ENCODE measurements at places on chromosomes 1 and 21.

- DNase-seq, result no peak
Observed at GRCh38 chr1:93578433-93578830, 103.2 kb downstream of the BCAR3 start.

DNA sequence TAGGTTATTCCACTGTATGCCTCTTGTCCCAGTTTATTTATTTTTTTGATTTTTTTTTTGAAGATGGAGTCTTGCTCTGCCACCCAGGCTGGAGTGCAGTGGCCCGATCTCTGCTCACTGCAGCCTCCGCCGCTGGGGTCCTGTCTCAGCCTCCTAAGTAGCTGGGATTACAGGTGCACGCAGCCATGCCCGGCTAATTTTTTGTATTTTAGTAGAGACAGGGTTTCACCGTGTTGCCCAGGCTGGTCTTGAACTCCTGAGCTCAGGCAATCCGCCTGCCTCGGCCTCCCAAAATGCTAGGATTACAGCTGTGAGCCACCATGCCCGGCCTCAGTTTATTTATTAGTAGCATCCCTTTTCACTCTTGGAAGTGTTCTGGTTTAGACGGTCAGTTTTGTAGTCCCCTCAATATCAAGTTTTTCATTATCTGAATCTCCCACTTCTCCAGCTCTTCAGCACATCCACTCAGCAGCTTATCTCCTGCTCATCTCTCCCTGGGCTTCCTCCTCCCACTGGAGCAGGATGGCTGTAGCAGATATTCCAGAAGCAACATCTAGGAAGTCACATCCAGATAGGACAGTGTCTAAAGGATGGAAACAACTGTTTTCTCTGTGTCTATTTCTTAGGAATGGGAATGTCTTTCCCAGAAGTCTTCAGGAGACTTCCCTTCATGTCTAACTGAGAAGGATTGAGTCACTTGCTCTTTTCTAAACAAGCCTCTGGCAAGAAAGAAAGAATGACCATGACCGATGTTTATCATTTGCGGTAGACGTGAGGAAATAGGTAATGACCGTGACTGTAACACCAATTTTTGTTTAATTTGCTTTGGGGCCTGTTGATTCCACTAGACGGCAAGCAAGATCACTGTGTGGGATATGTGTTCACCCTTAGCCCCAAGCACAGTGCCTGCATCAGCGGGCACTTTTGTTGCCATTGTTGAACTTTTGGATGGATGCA is 14.4 kb downstream of the CCDC190 start:
- DNase-seq, result no peak

DNA sequence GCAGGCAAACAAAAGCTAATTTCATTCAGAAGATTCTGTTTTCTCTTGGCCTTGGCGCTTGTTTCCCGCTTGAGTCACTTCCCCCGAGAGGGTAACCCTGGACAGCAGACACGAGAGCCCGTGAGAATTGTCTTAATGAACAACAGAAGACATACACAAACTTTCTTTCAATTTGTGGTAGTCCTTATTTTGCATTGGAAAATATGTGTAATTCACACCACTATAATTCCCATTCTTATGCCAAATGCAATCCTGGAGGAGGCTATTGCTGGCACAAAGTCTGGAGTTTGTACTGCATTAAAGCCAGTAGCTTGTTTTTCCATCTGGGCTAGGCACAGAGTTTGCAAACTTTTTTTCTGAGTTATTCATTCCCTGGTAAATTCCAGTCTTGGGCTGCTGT is 109.8 kb upstream of the IVNS1ABP start:
- no peak for DNase-seq

GRCh38 chr1:181630398-181630797 is 147.1 kb downstream of the CACNA1E start:
- no peak for DNase-seq

GRCh38 chr1:43975249-43975961 is 645 bp downstream of the ATP6V0B start:
- no peak for DNase-seq

DNA sequence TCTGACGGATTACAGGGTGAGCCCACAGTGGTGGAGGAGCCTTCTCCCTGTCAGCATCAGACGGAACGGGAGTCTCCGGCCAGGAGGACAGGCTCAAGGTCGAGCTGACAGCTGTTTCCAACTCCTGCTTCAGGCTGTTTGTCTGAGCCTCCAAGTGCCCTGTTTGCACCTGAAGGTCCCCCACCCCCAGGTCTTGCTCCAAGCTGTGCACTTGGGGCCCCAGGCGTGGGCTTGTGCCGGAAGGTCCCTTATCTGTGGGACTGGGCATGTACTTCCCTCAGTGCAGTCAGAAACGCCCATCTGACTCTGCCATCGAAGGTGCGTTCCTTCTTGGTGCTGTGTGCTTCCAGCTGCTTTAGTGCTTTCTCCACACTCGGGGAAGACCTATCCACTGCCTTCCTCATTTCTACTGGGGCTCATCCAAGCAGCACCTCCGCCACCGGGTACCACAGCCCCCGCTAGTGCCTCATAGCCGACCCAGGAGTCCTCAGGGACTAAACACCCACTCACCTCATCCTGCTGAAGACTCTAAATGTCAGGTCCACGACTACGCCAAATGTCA is 29.5 kb upstream of the CR2 start:
- no peak for DNase-seq

DNA sequence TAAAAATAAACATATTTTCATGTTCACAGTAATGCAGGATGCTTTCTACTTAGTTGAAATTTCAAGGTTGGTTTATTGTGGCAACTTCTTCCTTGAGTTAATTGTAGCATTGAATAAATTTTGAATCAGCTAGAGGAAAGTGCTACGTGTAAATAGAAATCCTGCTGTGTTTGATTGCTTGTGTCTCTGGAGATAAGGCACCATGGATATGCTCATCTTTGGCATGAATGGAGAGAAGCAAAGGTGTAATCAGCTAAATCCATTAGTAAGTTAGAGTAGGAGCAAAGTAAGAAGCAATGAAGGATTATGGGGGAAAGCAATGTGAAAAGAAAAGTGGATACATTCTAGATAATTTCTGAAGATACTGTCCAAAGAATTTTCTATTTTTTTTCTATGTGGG is 331.1 kb downstream of the PTPRC start:
- no peak for DNase-seq

- no peak for DNase-seq
Observed at GRCh38 chr1:29585656-29586055, 349.3 kb downstream of the PTPRU start.

DNA sequence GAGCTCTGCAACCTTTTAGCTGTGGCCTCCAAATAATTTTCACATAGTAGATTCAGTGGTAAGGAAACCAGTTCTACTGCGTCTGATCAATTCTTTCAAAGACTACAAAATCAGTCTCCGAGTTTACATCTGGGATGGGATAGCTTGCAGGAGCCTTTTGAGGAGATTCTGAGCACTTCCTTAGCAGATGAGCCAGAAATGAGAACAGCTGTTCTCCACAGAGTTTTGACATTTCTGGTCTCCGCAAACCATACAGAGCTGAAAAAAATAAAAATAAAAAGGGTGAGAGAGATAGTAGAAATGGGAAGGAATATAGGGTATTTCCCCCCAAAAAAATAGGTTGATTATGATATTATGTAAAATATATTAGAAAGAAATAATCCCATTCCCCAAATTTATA is 119.3 kb downstream of the LYPLAL1 start:
- DNase-seq, result no peak

- peak; percentile 28 for DNase-seq
Observed at GRCh38 chr21:44874240-44874496, 678 bp upstream of the PTTG1IP start.

DNA sequence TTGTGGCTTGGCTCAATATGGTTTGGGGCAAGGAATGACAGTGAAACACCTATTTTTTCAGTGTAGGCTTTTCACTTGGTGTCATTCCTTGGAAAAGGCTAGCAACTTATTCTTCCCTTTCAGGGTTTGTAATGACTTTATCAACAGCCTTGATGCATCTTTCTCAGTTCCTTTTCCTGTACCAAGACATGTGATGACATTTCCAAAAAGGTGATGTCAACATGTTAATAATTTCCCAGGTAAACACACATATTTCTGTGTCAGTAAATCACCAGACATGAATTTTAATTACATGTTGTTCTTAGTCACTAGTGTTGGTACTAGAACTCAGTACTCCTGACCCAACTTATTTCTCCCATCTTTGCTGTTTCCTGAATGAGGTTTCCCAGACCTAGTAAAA is 37.8 kb upstream of the RRP15 start:
- DNase-seq, result no peak

DNA sequence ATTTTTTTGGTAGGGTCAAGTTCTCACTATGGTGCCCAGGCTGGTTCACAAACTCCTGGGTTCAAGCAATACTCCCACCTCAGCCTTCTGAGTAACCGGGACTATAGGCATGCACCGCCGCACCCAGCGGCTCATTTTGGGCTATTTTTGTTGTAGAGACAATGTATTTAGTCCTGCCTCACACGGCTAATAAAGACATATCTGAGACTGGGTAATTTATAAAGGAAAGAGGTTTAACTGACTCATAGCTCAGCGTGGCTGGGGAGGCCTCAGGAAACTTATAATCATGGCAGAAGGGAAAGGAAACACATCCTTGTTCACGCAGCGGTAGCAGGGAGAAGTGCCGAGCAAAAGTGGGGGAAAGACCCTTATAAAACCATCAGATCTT is 4.2 kb downstream of the CELA2A start:
- no peak for DNase-seq

- no peak for DNase-seq
Observed at GRCh38 chr1:93692026-93692425, 10.4 kb upstream of the BCAR3 start.

- no peak for DNase-seq
Observed at GRCh38 chr1:94143809-94144176, 22.8 kb upstream of the ABCA4 start.

- peak; percentile 90 for DNase-seq
Observed at GRCh38 chr1:155091071-155092051, 12.7 kb downstream of the EFNA3 start.

- no peak for DNase-seq
Observed at GRCh38 chr1:227707846-227708245, 27.3 kb downstream of the JMJD4 start.

DNA sequence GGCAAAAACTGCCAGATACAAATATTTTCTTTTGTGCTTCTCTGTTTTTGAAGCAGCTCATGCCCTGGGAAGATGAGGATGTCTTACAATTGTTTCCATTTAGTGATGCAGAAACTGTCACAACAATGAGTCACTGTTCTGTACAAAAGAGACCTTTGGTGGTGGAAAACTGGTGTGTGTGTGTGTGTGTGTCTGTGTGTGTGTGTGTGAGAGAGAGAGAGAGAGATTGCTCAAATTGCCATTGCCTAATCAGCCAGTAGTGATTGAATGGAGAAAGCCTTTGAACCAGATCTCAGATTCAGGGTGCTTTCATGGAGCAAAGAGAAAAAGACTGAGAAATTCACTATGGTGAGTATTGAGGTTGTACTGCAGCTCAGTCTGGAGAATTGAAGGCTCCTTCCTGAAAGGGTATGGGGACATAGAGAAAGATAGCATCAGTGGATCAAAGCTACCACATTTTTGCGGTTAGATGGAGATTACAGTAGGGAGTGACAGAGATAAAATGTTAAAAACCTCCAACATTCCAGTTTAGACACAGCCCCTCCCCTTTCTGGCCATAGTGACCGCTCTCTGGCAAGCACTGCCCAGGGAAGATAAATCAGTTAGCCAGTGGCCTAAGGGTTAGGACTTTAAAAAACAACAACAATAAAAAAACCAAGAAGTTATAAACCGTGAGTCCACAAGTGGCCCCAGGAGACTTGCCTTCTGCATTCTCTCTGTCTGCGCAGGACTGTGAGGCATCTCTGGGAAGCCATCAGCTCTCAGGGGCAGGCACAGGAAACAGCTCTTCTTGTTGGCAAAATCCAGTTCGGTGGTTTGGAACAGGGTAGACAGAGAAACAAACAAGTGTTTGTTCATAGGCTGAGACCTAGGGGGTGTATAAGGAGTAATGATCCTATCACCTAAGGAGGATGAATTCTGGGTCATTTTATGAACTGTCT is 406.5 kb downstream of the DUSP10 start:
- DNase-seq, result no peak

GRCh38 chr1:50983219-50983802 is 13.3 kb downstream of the CDKN2C start:
- no peak for DNase-seq

DNA sequence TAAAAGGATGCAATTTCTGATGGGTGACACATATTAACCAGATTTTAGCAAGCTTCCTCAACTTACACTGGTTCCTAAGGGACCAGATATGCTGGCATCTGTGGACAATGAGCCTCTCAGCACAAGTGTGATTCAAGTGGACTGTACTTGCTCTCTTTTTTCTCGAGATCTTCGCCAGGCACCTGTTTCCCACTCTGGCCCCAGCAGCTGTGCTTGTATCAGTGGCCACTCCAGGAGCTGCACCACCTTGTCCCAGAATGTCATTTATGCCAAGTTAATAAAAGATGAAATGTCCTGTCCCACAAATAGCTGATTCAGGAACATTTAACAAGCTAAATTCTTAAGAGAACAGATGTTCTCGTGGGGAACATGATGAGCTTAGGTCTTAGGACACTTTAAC is 14.6 kb downstream of the C1orf198 start:
- no peak for DNase-seq

DNA sequence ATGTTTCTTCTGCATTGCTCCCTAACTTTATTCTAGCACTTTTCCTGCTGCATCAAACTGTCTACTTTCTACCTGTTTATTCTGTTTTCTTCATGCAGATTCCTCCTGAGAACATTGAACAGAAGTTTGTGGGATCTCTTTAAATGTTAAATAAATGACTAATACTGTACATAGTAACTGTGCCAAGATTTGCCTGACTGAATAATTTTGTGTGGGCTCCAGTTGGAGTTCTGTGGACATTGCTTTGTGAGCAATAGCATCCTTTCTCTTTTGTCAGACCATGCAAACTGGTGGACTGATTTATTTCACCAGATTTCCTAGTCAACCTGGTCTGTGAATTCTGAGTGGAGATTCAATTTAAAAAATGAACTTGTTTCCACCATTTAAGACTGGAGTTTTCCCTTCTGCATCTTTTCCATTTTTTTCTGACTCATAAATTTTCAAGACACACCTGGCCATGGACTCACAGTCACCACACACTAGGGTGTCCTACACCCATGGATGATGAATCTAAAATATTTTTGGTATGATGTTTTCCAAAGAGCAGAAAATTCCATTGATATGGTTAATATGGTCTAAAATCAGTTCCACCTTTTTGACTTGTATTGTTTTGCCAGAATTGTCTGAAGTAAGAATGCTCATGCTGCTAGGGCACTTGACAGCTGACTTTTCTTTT is 140.7 kb upstream of the SPAG17 start:
- DNase-seq, result no peak

DNA sequence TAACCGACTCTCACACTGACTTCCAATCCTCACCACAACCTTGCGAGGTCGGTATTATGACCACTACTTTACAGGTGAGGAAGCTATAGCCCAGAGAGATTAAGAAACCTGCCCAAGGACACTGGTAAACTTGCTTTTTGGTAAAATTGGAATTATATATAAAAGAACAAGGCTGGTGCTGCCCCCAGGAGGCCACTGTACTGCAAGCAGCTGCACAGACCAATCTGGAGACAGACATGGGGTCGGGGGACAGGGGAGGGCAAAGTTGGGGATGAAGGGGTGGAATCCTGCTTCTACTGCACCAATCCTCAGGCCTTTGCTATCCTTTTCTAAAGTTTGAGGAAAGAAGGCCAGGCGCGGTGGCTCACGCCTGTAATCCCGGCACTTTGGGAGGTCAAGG is 280.8 kb downstream of the SPATA17 start:
- no peak for DNase-seq
